ENCODE measurements at places on chromosomes 3 and 15.

- no peak for DNase-seq
Measured at GRCh38 chr3:16028604-16029003, 145.9 kb upstream of the GALNT15 start.

- no peak for DNase-seq
Measured at GRCh38 chr15:82919231-82919886, 33.2 kb downstream of the HOMER2 start.

DNA sequence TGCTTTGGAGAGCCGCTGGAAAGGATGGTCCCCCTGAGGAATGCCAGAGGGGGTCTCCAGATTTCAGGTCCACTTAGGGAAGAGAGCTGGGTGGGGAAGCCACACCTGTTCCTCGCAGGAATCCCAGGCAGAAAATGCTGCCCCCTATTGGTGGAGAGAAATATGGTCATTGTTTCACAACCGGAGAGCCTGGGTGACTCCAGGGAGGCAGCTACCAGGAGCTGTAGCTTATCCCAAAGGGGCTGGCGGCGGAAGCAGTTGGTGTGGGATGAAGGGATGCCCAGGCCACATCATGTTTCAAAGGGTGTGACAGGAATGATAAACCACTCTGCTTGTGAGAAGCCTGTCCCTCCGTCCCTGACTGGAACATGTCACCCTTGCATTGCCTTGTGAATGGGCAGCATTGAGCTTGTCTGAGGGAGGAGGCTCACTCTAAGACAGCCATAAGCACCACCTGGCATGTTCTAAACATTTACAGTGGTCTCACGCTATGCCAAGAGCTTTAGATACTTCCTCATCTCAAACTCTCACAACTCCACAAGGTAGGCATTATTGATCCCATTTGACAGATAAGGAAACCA lies 34.5 kb downstream of the POMGNT2 start:
- DNase-seq, result no peak

DNA sequence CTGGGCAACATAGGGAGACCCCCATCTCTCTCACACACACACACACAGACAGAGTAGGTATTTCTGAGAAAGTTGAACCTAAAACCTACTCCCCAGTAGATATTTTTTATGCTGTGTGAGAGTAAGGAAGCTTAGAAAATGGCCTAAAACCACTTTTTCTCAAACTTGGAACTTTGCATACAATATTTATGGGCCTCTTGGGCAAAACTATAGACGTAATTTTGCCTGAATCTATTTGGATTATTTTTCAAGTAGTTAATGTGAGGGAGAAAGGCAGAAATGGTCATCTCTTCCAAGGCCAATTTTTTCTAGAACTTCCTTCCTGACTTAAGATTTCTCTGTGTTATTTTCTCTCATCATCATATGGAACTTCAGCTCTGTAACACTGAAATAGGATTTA lies 81.7 kb downstream of the ZNF609 start:
- DNase-seq, result no peak

GRCh38 chr3:56997675-56998074 lies 62.8 kb upstream of the SPATA12 start:
- no peak for DNase-seq

- no peak for DNase-seq
Measured at GRCh38 chr15:38843051-38843501, 278.5 kb upstream of the RASGRP1 start.

DNA sequence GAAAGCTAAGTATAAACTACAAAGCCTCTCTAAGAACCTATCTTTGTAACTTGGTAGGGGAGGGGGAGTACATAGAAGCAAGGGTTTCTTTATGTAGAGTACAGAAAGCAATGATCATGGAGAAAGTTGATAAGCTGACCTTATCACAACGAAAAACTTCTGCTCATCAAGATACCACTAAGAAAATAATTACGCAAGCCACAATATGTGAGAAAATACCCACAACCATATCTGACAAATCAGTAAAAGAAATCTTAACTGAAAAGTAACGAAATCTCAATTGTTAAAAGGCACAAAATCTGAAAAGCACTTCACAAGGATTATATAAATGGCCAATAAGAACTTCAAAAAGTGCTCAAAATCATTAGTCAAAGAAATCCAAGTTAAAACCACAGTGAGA lies 35.1 kb upstream of the RPS17 start:
- no peak for DNase-seq

GRCh38 chr15:63226966-63227401 lies 37.6 kb downstream of the RAB8B start:
- DNase-seq, result no peak

DNA sequence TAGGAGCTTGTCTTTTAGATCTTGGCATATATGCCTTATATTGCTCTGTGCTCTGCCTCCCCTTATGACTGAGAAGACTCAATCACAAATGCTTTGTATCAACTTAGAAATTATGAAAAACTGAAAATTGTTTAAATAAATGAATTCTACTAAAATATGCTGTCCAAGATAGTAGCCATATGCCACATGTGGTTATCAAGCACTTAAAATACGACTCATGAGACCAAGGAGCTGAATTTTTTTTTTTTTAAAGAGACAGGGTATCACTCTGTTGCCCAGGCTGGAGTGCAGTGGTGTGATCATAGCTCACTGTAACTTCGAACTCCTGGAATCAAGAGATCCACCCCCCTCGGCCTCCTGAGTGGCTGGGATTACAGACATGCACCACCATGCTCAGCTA lies 118.3 kb downstream of the RFTN1 start:
- DNase-seq, result no peak

DNA sequence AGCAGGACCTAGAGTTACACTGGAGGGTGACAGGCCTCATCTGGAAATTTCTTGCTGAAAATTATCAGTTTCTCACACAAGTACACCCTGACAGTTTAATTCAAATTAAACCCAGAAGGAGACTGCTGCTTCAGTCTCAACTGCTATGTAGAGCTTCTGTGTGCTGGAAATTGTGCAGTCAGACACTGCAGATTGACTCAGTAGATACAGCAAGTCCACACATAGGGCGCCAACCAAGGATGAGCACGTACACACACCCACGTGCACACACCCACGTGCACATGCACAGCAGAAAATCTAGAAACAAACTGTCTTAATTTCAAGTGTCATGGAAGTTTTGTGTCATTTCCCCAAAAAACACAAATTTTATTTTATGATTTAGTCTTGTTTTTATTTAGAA lies 192.9 kb downstream of the PDE8A start:
- no peak for DNase-seq

DNA sequence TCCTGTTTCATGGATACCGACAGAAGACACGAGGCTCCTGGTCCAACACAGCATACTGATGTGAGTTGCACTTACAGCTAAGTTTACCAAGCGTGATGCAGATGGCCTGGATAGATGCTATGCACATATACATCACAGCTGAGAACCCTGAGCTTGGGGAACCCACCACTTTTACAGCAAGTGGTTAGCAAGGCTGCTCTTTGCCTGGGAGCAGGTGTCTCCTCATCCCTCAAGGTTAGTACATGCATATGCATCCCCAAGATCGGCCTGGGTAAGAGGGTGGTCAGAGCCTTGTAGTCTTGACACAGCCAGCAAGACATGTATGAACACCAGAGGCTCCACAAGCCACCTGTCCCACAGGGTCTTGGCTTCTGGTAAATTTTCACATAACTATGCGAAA lies 28.3 kb downstream of the LRRC2 start:
- DNase-seq, result no peak

- DNase-seq, result no peak
Measured at GRCh38 chr3:119140466-119140865, 5.5 kb upstream of the TEX55 start.

GRCh38 chr3:1499694-1500093 lies 406.9 kb downstream of the CNTN6 start:
- no peak for DNase-seq

DNA sequence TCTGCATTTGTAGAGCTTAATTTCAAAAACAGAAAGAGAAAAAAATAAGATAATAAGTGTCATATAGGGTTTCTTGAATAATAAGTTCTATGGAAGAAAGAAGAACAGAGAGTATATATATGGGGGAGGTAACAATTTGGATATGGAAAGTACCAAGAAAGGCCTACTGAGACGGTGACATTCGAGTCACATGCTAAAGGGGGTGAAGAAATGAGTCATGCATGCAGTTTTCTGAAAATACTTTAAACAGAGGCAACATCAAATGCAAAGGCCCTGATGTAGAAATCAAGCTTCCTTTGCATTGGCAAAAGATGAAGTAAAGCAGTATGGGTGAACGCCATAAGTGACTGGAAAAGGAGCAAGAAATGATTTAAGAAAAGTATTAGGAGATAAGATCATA lies 371.6 kb upstream of the ZNF385D start:
- no peak for DNase-seq

GRCh38 chr3:24047513-24047912 lies 102.4 kb downstream of the NR1D2 start:
- DNase-seq, result no peak

DNA sequence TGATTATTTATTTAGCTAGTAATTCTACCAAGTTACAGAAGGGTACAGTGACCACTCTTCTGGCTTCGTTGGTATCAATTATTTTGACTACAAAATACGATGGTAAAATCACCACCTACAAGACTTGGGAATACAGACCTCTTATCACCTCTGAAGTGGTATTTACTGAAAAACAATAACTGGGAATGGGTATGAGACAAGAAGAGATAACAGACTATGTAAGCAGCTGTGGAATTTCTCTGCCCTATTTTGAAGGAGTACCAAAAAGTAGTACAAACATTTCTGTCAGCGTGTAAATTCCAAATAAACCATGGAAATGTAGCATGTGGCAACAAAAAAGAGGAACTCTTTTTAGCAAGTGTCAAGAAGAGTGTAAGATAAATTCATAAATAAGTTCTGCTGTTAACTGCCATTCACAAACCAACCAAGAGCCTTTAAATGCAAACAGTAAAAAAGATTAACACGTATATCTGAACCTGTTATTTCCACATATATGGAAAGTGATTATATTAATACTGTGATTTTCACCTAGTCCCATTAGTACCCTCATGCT lies 77.0 kb upstream of the SLC12A8 start:
- no peak for DNase-seq

DNA sequence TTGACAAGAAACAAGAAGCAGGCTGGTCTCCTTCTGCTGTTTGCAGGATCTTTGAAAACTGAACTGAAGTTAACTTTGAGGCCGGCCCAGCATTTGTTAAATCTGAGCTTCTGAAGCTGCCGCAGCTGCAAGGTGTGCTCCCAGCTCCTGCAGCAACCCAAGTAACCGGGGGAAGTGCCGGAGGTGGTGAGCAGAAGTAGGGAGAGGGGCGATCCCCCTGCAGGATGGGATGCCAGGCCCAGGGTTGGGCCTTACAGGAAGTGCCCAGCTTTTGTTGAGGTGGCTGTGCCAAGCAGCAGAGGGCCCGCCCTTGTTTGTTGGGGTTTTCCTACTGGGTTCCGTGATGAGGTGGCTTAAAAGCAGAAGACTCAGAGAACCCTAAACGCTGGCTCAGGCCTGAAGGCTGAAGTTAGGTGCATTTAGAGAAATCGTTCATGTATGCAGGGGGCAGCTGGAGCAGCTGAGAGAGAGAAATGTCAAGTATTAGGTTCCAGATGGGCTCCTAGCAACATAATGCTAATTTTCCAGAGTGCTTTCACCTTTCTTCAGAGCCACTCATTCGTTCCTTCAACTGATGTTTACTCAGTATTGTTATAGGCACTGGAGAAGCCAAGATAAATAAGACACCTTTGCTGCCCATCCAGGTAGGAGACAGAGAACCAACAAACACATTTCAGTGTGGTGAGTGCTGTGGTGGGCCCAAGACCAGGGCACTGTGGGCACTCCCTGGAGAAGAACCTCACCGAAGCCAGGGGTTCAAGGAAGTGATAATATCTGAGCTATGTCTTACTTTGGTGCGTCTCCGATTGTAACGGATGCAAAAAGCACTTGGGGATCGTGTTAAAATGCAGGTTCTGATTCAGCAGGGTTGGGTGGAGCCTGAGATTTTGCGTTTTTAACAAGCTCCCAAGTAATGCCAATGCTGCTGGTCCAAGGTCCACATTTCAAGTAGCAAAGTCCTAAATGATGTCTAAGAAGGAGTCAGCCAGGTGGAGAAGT lies 42.2 kb upstream of the PLCL2 start:
- DNase-seq, result peak; percentile 12

DNA sequence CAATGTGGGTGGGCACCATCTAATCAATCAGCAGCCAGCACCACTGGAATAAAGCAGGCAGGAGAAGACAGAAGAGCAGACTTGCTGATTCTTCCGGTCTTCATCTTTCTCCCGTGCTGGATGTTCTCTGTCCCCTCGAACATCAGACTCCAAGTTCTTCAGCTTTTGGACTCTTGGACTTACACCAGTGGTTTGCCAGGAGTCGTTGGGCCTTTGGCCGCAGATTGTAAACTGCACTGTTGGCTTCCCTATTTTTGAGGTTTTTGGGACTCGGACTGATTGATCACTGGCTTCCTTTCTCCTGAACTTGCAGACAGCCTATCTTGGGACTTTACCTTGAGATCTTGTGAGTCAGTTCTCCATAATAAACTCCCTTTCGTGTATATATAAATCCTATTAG lies 292.8 kb downstream of the BCHE start:
- no peak for DNase-seq

DNA sequence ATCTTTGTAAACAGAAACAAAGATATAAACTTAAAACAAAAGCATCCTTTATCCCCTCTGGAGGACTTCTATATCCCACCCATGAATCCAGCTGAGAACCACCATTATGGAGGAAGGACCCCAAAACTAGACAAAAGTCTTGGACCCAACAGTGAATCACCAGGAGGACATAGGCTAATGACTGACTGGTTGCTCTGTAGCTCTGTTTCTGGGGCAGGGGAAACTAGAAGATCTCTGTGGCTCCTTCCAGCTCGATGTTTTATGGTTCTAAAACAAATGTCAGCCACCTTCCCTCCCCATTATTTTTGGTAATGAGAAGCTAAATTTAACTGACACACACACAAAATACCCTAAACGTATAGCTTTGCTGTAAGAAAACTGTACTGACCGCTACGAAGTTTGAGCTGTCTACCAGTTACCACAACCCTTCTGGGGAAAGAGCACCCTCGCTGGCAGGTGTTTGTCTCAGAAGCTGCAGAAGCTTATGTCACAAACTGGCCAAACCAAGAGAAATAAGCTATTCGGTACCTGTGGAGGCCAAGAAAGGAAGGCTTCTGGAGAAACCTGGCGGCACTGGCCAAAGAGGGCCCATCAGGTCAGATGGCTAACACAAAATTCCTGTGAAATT lies 36.4 kb downstream of the MB21D2 start:
- DNase-seq, result no peak

DNA sequence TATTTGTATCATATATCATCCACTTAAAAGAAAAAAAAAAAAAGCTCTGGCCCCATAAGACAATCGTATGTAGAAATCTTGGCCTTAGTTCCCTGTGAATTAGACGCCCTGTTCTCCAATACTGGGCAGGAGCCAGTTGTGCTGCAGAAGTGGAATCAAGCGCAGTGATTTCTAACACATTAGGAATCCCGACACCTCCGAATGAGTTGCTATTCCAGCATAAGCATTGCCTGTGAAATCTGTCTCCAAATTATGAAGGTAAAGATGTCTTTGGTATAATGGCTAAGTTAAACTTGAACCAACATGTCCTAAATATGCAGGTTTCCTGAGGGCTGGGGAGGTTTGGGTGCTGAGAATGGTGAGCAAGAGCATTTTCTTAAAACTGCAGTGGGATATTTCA lies 199.4 kb upstream of the ARRDC4 start:
- no peak for DNase-seq
